ENCODE measurements at places on chromosomes 7 and 10. TPM values are rescaled to one million over a fixed set of nuclear protein-coding genes. Genes with fewer than 3 reads are reported as not detected.
A peak's percentile ranks its signal among the peaks of the same experiment; 100 is the strongest.

- DNase-seq = no peak
These were observed 209.1 kb downstream of the TRIL start for GRCh38 chr7:28748933-28749584.

ERVW-1 gene
- polyA plus RNA-seq = 0.07 TPM

DNA sequence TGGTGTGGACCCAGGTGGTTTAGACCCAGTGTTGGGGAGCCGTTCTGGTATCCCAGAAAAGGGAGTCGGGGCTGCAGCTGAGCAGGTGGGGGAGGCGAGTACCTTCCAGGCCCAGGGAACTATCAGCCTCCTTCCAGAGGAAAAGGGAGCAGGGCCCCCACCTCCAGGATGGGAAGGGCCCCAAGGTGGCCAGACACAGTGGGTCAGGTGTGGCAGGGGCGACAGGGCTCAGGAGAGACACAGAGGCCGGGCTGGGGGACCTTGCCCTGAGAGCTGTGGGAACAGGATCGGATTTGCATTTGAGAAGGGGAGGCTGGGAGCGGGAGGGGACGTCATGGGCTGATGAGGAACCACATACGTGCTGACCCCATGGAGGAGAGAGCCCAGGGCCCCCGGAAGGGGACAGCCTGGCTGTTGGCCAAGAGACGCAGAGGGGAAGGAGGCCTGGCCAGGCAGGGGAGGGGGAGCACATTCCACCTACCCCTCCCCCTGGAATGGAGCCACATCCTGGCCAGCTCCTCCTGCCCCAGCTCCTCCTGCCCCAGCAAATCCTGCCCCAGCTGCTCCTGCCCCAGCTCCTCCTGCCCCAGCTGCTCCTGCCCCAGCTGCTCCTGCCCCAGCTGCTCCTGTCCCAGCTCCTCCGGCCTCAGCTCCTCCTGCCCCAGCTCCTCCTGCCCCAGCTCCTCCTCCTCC is 9.7 kb upstream of the TTYH3 start:
- DNase-seq = peak; percentile 44

DNA sequence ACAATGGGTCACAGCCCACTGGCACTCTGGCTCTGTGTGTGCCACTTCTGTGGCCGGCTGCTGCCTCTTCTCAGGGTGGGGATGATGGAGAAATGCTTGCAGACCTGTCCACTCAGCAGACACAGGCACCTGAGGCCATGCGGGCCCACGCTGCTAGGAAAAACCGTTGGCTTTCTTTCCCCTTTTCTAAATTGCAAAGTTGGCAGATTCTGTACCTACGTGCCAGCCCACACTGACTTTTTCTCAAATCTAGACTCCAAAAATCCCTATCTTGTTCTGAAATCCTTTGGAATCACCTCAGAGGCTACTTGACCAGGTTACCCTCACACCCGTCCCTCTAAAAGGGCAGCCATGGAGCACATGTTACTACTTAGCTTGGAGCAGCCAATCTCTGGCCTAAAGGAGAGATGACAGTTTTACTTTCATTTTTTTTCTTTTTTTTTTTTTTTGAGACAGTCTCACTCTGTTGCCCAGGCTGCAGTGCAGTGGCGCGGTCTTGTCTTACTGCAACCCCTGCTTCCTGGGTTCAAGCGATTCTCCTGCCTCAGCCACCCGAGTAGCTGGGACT is 99.4 kb downstream of the RNF216 start:
- no peak for DNase-seq

DNA sequence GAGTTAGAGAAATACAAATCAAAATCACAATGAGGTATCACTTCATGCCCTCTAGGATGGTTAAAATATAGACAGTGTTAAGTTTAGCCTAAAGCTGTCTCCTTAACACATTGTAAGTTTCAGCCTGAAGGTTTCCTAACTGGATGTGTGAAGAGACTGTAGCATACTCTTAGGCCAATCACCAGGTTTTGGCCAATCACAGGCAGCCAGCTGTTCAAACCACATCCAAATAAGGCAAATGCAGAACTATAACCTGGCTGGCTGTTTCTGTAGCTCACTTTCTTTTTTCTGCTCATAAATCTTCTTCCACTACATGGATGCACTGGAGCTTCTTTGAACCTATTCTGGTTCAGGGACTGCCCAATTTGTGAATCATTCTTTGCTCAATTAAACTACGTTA is 19.7 kb downstream of the ESYT2 start:
- DNase-seq = no peak

H2AZ2 gene
- polyA plus RNA-seq = 163 TPM

Measured in right cardiac atrium (tissue), 5 donors.